ENCODE measurements at places on chromosomes 13 and 19.

DNA sequence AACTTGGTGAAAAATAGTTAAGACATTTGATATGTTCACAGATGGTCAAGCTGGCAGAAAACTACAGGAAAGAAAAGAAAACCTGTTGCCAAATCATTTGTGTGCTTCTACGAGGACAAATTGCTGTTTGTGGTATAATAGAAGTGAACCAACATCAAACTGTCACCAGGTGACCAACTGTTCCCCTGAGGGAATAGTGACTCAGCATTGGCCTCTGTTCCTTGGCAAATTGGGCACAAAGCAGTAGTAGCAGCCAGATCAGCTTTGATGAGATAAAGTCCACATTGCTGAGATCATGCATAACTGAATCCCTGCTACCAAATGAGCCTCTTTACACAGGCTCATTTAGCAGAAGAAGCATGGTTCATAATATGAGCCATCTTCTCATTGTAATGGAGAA, 103.5 kb downstream of the POSTN start:
- no peak for DNase-seq

GRCh38 chr19:54201172-54201701, 579 bp downstream of the RPS9 start:
- DNase-seq: no peak

- peak; percentile 18 for DNase-seq
Observed at GRCh38 chr19:58183817-58184215, 955 bp downstream of the ZNF274 start.

DNA sequence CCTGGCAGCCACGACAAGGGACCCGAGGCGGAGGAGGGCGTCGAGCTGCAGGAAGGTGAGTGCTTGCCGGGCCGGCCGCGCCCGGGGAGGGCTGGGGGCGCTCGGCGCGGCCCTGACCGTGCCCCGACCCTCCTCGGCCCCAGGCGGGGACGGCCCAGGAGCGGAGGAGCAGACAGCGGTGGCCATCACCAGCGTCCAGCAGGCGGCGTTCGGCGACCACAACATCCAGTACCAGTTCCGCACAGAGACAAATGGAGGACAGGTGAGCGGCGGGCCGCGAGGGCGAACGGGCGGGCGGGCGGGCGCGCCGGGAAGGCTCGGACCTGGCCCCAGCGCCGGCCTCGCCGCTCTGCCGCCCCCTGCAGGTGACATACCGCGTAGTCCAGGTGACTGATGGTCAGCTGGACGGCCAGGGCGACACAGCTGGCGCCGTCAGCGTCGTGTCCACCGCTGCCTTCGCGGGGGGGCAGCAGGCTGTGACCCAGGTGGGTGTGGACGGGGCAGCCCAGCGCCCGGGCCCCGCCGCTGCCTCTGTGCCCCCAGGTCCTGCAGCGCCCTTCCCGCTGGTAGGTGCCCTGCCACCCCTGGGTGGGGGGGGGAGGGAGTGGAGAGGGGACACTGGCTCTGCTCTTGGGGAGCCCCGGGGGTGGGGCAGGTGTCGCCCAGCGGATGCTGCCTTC, 816 bp downstream of the USF2 start:
- DNase-seq: peak; percentile 54

GRCh38 chr13:32408296-32409000, 19.5 kb downstream of the N4BP2L1 start:
- DNase-seq: no peak

- no peak for DNase-seq
Observed at GRCh38 chr19:17202249-17202648, 12.9 kb upstream of the USE1 start.

DNA sequence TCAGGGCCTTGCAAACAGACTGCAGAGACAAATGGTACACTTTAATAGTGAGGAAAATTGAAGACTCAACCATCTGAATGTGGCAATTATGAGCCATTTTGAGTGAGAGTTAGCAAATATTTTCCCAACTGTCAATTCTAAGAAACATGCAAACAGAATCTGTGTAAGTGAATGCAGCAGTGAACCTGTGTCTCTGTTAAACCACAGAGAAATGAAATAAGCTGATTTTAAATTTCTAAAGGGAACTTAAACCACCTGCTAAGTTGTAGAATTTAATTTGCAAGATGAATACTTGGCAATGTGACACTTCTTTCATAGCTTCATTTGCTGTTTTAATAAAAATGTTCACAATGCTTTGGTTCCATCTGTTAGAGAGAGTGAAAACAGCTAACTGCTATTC, 42.0 kb upstream of the TDRD3 start:
- no peak for DNase-seq

- DNase-seq: no peak
Observed at GRCh38 chr13:102703726-102704035, 8.8 kb upstream of the METTL21C start.

GRCh38 chr13:69641773-69642172, 465.9 kb upstream of the ATXN8OS start:
- DNase-seq: no peak

DNA sequence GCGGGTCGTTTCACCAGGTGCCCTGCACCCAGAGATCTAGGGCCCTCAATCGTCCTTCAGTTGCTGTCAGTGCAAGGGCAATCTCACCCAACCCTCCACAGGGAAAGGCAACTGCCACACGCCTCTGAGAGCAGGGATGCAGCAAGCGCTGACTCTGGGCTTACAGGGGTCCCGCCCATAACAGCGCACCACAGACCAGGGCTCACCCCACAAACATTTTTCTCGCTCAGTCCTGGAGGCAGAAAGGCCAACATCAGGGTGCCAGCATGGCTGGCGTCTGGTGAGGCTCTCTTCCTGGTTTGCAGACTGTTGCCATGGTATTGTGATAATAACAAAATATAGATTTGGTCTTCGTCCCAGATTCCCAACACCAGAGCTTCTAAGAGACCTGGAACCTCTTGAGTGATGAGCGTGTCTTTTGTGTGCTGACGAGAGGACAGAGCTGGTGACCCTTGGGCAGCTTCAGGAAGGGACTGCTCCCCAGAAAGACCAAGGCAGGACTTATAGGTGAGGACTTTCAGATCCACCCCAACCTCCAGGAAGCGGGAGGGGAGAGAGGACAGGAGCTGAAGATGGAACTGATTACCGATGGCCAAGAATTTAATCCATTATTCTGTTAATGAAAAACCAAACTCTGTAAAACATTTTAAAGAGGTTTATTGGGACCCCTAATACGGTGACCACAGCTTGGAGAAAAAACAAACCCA, 51.3 kb downstream of the C13orf46 start:
- no peak for DNase-seq

DNA sequence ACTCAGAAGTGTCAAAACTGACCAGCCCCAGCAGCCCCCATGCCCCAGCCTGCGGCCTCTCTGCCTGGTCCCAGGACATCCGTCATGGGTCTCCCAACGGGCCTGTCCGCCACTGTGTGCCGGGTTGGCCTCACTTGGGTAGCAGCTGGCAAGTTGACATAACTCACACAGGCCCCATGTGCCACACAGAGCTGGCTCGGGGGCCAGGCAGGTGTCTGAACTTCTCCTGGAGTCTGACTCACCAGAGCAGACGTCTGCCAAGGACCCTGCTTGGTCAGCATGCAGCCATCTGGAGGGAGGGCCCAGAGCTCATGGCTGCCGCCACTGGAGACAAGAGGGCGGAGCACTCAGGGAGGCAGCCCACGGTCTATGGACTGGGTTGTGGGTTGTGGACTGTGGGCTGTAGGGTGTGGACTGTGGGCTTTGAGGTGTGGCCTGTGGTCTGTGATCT, 32.0 kb upstream of the TMEM255B start:
- DNase-seq: no peak

Data from activated T-helper 1 cell treated with anti-CD3 and anti-CD28 coated beads, Interleukin-2, amount 50 U/mL, for 16 hours (primary cell).